ENCODE measurements at places on chromosomes 6 and 20.

DNA sequence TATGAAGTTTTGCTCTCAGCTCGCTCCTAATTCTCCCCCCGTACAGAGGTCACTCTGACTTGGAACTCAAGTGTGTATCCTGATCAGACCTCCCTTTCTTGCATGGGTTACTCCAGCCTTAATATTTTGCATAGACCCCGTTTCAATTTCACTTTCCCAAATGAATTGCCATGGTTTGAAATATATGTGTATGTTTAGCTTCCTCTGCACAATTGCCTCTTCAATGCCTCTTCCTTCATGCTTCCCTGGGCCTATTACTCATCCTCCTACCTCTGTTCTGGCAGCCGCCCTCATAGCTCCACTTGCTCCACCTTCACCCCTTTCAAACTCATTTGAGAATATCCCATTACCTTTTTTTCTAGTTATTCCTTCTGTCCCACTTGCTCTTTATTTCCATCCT lies 90.0 kb upstream of the SAMD5 start:
- DNase-seq = no peak

- no peak for DNase-seq
Observed at GRCh38 chr6:16139556-16139955, 10.7 kb downstream of the MYLIP start.

DNA sequence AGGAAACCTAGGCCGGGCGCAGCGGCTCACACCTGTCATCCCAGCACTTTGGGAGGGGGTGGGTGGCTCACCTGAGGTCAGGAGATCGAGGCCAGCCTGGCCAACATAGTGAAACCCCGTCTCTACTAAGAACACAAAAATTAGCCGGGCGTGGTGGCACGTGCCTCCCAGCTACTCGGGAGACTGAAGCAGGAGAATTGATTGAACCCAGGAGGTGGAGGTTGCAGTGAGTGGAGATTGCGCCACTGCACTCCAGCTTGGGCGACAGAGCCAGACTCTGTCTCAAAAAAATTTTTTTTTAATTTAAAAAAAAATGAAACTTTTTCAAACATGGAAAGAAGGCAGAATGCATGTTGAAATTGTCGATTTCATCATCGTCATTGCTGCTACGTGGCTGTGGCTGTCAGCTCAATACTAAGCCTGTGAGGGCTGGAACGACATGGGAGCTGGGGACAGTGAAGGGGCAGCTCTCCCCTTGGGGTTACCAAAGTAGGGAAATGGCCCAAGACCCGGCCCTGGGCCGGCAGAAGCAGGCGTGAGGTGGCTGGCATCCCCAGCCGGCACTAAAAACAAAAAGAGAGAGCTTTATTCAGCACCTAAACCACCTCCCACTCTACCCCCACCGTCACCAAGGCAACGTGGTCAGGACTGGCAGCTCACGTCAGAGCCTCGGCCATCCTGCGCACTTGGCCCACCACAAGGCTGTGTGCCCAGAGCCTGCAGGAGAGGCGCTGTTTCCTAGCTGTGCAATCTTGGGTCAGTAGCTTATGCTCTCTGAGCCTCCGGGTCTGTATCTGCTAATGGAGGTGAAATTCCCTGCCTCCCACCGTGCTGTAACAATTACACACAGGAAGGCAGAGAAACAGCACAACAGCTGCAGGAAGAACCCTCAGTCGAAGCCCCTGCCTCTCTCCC lies 30.8 kb downstream of the AGPAT4 start:
- DNase-seq = no peak

DNA sequence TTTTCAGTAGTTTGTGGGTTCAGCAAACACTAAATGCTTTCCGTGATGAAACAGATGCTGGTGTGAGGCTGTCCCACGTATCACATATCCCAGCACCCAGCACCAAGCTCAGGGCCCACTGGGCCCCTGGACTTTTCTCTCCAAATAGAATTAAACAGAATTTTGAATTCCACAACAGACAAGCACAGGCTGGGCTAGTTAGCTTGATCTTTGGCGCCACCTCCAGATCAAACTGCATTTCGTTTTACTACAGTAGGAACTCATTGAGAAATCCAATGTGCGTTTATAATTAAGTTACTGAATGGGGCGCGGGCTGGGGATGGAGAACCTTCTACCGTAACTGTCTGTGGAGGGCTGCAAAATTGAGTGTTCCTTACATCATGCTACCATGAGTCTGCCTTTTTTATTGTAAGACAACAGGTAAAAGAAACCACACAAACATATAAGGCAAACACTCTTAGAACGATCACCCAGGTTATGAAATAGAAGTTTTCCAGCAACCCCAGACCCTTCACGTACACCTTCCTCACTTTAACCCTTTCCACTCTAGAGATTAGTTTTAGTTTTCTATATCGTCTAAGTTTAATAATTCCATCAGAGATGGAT lies 107.8 kb downstream of the ZFP64 start:
- DNase-seq = peak; percentile 63

- no peak for DNase-seq
Observed at GRCh38 chr6:109861946-109862345, 116.2 kb upstream of the GPR6 start.

GRCh38 chr20:36916199-36916598 lies 35.3 kb downstream of the SAMHD1 start:
- DNase-seq = no peak

- no peak for DNase-seq
Observed at GRCh38 chr6:168999392-168999791, 254.3 kb downstream of the THBS2 start.

GRCh38 chr6:170151804-170152123 lies 139.1 kb downstream of the DLL1 start:
- no peak for DNase-seq

DNA sequence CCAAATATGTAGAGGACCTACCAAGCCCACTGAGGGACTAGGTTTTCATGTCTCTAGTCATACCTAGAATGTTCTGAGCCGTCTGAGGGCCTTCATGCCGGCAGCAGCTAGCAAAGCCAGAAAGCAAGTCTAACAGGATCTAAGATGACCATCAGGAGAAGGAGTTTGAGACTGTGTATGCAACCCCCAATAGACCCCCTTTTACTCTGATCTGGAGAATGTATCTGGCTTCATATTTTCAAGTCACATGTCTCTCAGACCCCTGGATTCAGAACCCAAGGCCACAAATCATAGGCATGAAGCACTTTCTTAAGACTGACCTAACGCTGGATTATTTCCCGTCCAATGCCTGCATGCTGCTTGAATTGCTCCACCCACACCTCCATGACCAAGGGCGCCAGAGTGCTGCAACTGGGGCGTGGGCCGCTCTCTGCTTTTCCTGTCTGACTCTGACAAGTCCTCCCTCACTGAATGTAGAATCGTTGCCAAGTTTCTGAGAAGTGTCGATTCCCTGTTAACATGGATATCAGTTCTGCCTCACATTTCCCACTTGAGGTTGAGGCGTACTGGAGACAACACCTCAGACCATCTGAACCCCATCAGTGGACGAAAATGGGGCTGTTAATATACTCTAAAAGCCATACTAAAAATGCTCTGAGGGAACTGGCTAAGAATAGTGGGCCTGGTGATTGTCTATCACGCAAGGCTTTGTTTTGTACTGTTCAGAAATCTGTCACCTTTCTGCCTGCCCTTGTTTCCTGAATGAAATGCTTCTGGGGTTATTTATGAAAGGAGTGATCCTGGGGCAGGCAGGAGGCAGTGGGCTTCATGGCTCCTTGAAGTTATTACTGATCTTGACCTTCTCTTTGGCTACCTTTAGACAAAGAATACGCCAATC lies 23.9 kb upstream of the ASXL1 start:
- no peak for DNase-seq

DNA sequence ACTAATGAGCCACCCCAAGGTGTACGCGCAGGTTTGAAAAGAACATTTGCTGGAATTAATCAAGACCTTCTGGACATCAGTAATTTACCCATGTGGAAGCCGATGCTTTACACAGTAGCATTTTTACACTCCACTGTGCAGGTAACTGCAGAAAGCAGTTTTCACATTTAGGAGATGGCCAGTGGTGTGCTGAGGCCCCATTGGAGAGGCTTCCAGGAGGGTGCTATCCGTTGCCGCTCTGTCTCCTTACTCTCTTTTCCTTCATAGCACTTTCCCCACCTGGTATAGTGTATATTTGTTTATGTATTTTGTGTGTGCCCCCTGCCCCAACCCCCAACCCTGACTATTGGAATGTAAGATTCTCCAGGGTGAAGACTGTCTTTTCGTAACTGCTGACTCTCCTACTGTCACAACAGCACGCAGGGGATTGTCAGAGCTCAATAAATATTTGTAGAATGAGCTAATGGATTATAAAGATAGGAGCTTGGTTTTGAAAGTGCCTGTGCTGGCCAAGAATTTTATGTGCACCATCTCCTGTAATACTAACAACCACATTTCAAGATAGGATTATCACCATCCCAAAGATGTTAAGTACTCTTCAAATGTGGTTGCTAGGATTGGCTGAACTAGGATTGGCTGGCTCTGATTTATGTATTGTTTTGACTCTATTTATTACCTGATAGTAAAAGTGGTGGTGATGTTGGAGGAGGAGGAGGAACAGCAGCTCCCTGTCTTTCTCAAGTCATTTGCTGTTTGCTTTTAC lies 74.0 kb upstream of the GLP1R start:
- DNase-seq = no peak

DNA sequence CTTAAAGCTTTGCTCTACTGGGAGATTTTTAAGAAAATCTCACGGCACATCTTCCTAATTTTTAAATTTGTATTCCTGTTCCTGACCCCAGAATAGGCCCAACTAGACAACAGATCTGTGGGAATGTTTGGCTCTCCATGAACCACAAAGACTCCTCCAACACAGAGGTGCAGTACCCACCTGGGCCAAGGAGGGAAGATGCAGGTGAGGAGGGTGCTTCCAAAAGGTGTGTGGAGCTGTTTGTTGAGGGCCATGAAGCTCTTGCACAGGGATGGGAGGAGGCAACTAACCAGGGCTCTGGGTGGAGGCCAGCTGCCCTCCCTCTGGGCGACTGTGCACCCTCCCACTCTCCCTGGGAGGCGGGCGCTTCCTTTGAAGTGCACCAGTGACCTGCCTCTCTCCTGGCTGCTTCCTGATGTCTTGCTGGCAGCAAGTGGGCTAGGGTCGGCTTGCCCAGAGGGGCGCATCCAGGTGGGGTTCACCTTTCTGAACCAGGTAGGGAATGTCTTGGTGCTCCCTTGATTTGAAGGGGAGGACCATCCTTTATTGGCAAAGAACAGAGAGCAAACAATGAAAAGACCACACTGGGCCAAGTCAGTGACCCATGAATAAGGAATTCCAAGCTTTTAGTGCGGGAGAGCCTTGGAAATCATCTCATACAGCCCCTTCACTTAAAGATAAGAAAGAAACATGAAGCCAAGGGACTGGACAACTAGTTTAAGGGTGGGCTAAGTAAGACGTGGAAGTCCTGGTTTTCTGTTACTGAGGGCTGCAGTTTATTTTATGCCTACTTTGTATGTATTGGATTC lies 76.0 kb downstream of the ANKRD6 start:
- no peak for DNase-seq

DNA sequence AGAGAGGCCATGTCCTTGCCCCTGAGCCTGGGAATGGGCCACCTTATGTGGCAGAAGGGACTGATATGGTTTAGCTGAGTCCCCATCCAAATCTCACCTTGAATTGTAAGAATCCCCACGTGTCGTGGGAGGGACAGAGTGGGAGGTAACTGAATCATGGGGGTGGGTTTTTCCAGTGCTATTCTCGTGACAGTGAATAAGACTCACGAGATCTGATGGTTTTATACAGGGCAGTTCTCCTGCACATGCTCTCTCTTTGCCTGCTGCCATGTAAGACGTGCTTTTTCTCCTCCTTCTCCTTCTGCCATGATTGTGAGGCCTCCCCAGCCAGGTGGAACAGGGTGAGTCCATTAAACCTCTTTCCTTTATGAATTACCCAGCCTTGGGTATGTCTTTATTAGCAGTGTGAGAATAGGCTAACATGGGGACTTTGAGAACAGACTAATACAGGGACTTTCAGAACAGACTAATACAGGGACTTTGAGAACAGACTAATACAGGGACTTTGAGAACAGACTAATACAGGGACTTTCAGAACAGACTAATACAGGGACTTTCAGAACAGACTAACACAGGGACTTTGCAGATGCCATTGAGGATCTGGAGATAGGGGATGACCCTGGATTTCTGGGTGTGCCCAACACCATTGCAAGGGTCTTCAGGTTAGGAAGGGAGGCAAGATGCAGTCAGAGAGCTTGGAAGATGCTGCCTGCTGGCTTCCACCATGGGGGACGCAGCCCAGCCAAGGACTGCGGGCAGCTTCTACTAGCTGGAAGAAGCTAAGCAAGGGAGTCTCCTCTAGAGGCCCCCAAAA lies 86.9 kb downstream of the RAMACL start:
- no peak for DNase-seq

DNA sequence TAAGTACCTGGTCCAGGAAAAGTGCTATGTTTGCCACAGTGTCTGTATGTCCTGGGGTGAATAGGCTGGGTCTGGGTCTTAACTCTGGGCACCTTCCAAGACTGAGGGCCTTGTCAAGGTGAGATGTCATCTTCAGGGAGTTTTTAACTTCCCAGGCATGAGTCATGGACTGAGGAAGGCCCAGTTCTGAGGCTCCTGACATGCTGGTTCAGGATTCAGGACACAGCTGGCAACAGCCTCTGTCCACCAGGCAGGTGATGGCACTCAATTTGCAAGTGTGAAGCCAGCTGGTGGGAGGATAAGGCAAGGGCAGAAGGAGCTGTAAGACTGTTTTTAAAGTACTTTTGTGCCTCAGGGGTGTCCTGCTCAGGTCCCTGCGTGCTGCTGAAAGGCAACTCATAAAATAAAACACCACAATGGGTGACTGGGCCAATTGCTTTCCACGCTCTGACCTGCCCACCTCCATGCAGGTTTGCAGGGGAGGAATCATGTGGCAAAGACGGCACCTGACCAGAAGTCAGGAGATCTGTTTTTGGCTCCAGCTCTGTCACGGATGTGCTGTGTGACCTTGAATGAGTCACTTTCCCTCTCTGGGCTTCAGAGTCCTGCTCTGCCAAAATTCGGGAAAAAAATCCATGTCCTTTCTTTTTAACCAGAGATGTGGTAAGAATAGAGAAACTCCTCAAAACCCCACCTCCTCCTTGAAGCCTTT lies 4.9 kb upstream of the PACSIN1 start:
- no peak for DNase-seq
